ENCODE measurements at places on chromosomes 4 and X.

- DNase-seq, result no peak
Measured at GRCh38 chr4:133440404-133440803, 291.3 kb downstream of the PCDH10 start.

GRCh38 chrX:87525771-87526229, 8.2 kb downstream of the KLHL4 start:
- peak; percentile 74 for DNase-seq

DNA sequence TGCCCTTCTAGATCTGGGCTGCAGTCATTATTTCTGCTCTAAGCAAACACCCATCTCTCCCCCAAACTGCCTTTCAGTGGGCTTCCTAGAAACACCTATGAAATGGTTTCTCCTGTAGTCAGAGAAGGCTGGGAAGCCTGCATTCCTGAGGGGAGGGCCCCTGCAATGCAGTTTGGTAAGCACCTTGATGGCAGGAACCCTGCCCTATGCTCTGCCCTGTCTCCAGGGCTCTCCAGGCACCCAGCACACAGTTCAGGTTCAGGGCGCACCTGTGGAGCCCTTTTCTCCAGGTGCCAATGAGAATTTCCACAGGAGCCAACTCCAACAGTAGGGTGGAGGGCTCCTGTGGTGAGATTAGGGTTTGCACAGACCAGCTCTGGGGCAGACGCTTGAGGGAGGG, 69.1 kb upstream of the FBXW7 start:
- no peak for DNase-seq

GRCh38 chrX:50158593-50158992, 42.2 kb downstream of the AKAP4 start:
- DNase-seq, result no peak

- DNase-seq, result no peak
Measured at GRCh38 chr4:184756399-184756798, 22.5 kb upstream of the CENPU start.

- peak; percentile 1 for DNase-seq
Measured at GRCh38 chr4:75289914-75290582, 224.2 kb downstream of the RCHY1 start.

DNA sequence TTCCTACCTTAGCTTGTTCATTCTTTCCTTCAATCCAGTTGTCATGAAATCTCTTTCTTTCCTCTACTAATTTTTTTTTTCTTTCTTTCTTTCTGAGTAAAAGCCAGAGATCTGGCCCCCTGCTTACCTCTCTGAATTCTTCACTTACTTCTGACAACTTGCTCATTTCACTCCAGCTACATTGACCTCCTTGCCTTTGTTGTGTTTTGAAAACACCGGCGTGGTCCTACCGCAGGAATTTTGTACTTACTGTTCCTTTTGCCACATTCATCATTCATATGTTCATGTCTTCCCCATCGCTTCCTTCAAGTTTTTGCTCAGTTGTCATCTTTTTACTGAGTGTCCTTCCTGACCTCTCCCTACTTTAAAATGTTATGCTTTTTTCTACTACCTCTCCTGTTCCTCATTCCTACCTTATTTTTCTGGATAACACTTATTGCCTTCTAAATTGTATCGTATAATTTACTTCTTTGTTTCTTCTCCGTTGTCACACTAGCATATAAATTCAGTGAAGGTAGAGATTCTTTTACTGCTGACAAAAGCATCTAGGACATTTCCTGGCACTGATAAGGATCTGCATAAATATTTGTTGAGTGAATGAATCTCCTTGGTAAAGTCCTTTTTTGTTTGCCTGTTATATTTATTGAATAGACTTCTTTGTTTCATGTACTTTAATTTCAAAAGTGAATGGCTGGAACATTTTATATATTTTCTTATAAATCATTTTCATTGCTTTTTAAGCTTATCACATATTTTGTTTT, 74.4 kb downstream of the NFKB1 start:
- no peak for DNase-seq

DNA sequence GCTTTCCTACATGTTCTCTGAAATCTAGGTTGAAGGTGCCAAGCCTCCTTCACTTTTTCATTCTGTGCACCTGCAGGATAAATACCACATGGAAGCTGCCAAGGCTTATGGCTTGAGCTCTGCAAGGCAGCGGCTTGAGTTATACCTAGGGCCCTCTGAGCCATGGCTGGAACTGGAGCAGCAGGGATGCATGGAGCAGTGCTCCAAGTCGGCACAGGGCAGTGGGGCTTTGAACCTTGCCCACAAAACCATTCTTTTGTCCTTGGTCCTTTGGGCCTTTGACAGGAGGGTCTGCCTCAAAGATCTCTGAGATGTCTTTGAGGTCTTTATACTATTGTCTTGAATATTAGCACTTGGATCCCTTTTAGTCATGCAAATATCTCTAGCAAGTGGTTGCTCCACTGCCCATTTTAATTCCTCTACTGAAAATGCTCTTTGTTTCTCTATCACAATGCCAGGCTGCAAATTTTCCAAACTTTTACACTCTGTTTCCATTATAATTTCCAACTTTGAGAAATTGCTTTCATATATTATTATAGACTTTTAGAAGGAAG, 536.2 kb upstream of the KLHL4 start:
- no peak for DNase-seq

GRCh38 chr4:183729069-183729406, 69.9 kb downstream of the TRAPPC11 start:
- no peak for DNase-seq

DNA sequence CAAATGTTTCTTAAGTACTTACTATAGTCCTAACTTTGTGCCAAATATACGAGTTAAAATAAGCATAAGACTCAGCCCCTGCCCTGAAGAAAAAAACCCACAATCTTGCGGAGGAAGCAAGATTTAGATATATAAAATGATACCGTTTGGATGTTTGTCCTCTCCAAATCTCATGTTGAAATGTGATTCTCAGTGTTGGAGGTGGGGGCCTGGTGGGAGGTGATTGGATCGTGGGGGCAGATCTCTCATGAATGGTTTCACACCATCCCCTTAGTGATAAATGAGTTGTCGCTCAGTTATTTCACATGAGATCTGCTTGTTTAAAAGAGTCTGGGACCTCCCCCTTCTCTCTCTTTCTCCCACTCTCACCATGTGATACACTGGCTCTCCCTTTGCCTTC, 28.7 kb downstream of the EFHC2 start:
- DNase-seq, result no peak

DNA sequence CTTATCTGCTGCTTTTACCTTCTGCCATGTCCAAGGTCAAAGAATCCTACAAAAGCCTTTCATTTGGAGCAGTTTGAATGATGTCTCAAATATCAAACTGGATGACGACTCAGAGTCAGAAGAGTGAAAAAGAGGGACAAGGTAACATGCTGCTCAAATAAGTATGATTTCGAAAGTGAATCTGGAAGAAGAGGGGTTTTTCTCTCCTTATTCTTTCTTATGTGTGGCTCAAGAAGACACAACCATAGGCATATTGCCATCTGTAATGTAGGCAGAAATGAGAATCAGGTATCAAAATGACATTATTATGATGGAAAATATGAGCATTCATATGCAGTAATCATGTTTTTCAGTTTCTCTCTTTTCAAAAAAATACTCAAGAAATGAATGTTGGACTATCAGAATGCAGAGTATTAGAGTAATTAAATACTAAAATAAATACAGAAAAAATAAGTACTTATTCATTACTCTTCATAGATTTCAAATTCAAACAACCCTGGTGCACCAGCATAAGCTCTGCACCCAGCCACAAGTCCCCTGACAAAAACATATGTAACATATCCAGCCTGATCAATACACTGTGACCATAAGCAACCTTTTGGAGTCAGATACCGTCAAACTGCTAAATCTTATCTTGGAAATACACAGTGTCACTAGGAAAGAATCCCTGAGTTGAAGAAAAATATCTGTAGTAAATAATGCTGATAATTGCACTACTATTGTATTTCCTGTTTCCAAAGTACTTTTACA, 468.6 kb downstream of the INPP4B start:
- no peak for DNase-seq

Measured in fibroblast of skin of right biceps (primary cell).